ENCODE measurements at places on chromosomes 6 and 20.

GRCh38 chr6:42424906-42425474 lies 26.7 kb downstream of the TRERF1 start:
- DNase-seq: no peak

GRCh38 chr6:69957985-69958559 lies 91.7 kb downstream of the COL19A1 start:
- no peak for DNase-seq

GRCh38 chr20:41140226-41141133 lies 3.1 kb downstream of the PLCG1 start:
- DNase-seq: no peak

GRCh38 chr6:49787176-49787575 lies at the start of gene PGK2:
Gene PGK2, minus strand, starts transcription at chr6:49787285. Its CDS starts 98 bp downstream, at chr6:49787187.
- DNase-seq: no peak

DNA sequence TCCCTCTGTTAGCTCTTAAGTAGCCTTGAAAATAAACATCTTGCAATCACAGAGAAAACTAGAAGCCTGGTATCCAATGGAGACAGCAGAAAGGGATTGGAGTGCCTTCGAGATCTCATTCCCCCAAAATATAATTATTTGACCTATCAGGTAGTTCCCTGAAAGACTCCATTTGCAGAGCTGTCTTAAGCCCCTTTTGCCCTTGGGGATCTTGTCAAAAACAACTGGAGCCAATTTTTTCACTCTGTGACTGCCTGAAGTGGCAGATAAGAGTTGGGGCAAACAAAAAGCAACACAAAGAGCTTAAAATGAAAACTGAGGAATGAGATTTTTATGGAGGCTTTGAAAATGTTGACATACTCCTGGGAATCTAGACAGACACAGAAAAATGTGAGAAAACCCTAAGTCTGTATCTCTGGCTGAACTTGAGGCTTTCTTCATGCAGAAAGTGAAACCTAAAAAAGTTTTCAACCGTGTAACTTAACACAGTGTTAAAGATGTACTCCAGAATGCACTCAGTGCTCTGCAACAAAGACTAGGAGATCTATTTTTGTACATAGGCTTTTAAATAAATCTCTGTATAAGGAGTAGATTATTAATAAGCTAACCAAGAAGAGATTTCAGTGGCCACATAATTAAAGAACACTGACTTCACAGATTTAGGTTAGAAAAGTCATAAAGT lies 971.1 kb upstream of the MAN1A1 start:
- DNase-seq: no peak

DNA sequence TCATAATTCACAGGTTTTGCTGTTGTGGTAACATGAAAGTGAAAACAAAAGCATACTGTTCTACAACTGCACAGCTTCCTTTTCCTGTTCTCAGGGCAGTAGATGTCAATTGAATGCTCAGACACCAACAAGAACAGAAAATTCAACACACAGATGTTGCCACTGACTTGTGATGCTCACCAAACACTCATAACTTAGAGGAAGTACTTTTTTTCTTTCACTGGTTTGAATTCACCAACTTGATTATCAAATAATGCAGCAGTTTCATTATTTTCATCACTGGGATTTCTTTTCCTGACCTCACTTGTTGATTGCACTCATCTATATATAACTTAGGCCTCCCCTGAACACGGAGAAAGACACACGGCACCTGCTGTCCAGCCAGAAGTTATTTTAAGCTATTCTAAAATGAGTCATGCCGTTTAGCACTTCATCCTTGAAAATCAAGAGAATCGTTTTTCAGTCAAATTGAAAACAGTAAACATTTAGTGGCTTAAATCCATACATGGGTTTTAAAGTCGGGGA lies 949 bp downstream of the TXLNB start:
- no peak for DNase-seq

DNA sequence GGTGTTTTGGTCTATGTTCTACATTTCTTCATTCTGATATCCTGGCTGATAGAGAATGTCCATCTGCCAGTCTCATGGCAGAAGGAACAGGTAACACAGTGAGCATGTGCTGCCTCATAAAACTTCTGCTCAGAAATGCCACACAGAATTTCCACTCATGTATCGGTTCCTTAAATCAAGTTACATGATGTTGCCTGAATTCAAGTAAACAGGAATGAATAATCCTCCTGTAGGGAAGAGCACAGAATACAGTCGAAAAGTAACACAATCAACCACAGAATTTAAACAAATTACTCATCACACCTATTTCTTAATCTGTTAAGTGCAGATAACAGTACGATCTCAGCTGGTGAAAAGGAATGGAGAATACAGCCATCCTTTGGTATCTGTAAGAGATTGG lies 74.7 kb downstream of the FAM217A start:
- no peak for DNase-seq

GRCh38 chr6:21898107-21898796 lies 304.7 kb downstream of the SOX4 start:
- no peak for DNase-seq

DNA sequence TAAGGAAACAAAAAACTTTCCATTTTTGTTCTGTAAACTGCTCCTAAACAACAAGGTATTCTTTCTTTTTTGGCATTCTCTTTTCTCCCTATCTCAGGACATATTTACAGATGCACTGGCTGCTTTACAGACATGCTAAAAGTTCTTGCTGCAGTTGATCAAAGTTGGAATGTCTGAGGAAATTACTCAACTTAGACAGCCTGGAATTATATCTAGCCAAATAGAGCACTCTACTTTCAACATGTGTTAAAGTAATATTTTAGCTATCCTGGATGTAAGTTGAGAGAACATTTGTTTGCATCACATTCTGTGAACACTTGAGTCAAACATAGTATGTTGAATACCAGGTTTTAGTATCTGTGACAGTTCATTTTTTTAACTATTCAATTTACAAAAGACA lies 24.8 kb downstream of the TASP1 start:
- no peak for DNase-seq

DNA sequence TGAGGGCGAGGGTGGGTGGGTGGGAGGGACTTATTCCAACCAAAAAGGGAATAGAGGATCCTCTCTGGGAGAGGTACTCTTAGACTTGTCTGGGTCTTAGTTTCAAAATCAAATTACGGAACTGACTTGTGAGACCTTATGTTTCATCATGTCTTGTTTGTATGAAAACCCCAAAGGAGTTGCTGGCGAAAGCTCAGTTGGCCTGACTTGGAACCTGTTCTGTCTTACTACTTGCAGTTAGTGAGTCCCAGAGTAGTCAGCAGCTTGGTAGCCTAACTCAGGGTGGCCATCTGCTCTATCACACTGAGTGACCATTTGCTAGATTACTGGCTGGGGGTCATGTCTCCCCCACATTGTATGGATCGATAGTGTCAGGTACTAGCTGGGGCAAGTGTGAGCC lies 114.9 kb upstream of the MOCS1 start:
- DNase-seq: no peak

GRCh38 chr6:109478841-109479624 lies 4.0 kb downstream of the ZBTB24 start:
- no peak for DNase-seq

DNA sequence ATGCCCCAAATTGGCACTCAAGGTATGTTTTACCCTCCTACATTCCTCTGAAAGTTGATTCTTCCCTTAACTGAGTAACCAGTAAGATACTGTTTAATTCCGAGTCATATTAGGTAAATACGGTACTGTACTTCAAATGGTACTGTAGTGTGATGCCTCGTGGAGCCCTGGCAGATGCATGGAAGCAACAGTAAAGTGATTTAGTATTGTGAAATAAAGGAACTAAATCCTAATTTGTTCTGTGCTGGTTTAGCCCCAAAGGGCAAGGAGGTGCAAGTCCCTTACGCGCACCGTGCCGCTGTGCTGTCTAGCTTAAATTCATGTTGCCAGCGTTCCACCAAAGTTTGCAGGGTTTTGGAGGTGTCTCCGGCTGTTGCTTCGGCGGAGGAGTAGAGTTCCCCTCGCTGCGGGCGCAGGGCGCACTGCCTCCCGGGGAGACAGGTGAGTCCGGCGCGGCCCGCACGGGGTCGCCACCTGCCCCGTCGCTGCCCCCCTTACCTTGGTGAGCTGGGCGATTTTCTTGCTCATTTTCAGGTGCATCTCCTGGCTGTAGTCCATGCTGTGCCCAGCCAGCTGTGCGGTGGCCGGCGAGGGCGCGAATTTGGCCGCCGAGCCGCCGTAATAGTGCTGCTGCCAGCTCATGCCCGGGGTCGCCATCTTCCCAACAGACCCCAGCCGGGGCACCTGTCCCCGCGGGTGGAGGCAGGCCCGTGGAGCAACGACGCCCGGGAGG lies 655 bp downstream of the FAM184A start:
- DNase-seq: peak; percentile 44

- DNase-seq: no peak
Measured at GRCh38 chr6:54112151-54112650, 958 bp downstream of the MLIP start.

DNA sequence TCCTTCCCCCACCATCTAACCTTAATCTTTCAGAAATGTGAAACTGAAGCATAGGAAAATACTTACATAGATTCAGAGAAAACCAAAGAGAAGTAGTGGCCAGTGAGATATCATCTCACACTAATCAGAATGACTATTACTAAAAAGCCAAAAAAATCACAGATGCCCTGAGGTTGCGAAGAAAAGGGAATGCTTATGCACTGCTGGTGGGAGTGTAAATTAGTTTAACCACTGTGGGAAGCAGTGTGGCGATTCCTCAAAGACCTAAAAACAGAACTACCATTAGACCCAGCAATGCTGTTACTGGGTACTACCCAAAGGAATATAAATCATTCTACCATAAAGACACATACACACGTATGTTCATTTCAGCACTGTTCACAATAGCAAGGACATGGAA lies 9.2 kb upstream of the PREX1 start:
- DNase-seq: no peak

DNA sequence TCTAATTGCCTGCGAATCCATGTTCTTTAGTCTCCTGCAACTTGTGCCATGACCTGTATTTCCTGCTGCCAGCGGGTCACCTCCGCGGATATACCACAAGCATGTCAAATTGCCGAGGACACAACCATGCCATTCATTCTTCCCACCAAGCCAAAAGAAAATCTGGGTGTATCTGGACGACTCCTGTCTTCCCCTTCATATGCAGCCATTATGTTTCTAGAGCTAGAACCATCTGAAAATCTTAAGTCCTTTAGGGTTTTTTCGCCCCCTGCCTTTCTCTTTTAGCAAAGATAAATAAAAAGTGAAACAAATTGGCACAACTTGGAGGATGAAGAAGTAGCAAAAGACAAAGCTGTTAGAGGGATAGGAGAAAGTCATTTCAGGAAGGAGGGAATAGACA lies 242.6 kb downstream of the ARID1B start:
- DNase-seq: no peak

DNA sequence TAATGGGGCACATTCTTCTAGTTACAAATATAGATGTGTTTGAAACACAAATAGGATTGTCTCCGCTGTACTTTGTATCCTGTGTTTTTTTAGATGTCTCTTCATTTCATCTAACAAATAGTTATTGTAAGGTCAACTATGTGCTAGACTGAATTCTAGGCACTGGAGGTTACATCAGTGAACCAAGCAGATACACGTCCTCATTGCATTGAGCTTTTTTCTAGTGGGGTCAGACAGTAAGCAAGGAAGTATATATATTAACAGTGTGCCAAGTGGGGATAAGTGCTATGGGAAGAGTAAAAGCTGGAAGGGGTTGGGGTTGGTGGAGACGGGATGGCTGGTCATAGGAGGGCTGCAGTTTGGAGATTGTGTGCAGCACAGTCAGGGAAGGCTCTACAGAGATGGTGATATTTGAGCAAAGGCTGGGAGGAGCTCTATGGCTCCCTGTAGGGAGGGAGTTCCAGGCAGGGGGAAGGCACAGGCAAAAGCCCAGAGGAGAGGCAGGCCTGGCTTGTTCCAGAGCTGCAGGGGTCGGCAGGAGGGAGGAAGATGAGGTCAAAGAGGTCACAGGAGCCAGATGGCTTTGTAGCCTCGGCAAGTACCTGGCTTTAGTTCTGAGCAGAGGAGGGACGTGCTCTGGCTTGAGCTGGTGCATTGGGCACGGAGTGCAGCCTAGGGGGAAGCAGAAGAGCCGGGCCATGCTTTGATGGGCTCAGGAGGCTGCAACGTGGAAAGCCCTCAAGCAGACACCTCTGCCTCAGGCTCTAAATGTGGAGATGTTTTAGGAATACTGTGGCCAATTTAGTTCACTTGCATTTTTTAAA lies 152.3 kb downstream of the ZDHHC14 start:
- DNase-seq: no peak

DNA sequence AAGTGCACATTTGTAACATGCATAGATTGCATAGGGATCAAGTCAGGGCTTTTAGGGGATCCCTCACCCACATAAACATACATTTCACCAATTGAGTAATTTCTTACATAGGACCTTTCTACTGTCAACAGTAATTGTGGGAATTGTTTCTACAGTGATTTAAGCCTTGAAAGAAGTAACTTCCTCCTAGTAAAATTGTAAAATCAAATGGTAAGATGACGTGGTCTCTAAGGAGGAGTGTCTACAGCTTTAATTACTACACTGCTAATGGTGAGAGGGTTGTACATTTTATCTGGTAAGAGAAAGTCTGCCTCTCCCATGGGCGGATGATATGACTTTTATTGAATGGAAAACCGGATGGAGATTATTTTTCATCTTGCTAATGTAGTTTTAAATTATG lies 98.0 kb downstream of the RPP40 start:
- no peak for DNase-seq

DNA sequence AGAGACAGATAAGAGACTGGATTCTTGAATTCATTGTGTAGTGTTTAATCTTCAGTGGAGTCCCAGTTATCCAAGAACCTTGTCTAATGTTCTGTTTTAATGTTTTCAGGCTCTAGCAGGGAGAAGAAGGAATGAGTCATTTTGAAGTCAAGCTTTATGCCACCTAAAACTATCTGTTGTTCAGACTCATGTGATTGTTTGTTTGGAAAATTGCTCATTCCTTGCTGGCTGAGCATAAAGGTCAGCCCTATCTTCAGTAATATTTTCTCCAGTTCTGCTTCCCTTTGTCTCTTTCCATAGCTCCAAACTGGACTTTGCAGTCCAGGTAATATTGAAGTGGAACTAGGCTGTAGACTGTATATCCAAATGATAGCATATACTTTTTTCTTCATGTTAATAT lies 34.2 kb downstream of the CLVS2 start:
- no peak for DNase-seq

DNA sequence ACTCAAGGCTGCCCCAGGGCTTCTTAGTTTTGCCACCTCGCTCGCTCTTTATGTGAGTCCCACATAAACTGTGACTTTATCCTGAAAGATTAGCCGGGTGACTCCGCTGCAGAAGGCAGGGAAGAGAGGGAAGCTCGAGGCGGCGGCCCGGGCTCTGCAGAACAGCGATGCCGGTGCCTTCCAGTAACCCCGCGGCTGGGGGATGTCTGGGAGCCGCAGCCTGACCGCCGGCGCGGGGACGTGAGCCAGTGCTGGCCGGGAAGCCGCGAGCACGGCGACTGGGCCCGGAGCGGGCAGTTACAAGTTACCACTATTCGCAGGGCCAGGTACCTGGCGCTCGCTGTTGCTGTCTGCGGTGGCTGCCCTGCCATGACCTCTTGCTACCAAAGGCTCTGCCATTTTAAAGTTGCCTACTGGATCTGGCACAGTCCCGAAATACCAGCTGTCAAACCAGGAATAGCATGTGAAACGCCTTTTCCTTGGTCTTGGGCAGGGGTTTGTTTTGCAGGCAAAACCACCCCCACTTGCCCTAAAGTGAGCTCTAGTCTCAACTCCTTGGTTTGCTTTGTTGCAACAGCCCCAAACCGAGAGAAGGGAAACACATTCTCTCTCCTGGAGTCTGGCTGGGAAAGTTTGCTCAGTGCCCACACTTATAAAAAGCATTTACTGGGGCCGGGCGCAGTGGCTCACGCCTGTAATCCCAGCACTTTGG lies 124.0 kb upstream of the SLC2A12 start:
- DNase-seq: no peak

Measured in stimulated activated CD4-positive, alpha-beta T cell treated with anti-CD3 and anti-CD28 coated beads, Interleukin-4, amount 100 ng/mL, for 4 hours (primary cell).